NCI-H526 (cell line): ENCODE measurements at places on chromosomes 7 and 10.

- DNase-seq: no peak
Observed at GRCh38 chr10:18222866-18223265, 82.6 kb downstream of the CACNB2 start.

DNA sequence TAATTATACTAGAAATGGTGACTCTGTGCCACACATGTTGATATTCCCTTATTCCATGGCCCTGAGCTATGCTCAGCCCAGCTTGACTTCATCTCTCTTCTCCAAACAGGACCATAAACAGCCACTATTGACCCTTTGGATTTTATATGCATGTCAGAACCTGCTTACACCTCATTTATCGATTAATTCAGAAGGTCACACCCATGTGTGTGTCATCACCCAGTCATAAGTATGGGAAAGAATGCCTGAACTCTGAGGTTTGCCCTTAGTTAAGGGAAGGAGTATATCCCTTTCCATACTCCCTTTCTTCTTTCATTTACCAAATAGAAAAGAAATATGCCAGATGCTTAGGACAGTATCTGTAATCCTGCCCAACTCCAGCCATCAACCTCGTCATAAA, 602.3 kb downstream of the SORCS3 start:
- DNase-seq: no peak

- no peak for DNase-seq
Observed at GRCh38 chr10:68795886-68796532, 31.3 kb upstream of the STOX1 start.

DNA sequence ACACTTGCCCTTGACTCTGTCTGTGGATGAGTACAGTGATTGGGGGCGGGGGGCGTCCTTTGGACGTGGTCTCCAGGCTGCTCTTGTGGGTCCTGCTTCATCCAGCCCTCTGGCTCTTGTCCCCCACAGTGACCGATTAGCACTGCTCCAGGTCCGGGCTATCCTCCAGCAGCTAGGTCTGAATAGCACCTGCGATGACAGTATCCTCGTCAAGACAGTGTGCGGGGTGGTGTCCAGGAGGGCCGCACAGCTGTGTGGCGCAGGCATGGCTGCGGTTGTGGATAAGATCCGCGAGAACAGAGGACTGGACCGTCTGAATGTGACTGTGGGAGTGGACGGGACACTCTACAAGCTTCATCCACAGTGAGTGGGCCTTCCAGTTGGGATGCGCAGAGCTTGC, 18.3 kb downstream of the TACR2 start:
- no peak for DNase-seq

GRCh38 chr7:50304129-50304910, at the start of gene IKZF1:
Gene IKZF1 (plus strand): TSS chr7:50304716. CDS start chr7:50319062, 14,346 bp downstream.
- DNase-seq: peak; percentile 9

- no peak for DNase-seq
Observed at GRCh38 chr10:102406815-102407214, 11.3 kb downstream of the NFKB2 start.

- peak; percentile 22 for DNase-seq
Observed at GRCh38 chr10:59905731-59906416, 482 bp downstream of the CCDC6 start.

GRCh38 chr7:105352018-105352612, 36.6 kb downstream of the SRPK2 start:
- DNase-seq: peak; percentile 87

GRCh38 chr10:13183625-13184024, 22.3 kb downstream of the MCM10 start:
- DNase-seq: no peak

- DNase-seq: no peak
Observed at GRCh38 chr10:96325719-96326373, 21.6 kb downstream of the DNTT start.

GRCh38 chr10:24603333-24603732, 120.4 kb downstream of the ARHGAP21 start:
- no peak for DNase-seq

GRCh38 chr7:134985894-134986362, 380 bp upstream of the AGBL3 start:
- no peak for DNase-seq

GRCh38 chr7:80934321-80934720, 15.5 kb upstream of the SEMA3C start:
- DNase-seq: no peak

- DNase-seq: no peak
Observed at GRCh38 chr10:17645621-17646345, 1.8 kb downstream of the STAM start.

DNA sequence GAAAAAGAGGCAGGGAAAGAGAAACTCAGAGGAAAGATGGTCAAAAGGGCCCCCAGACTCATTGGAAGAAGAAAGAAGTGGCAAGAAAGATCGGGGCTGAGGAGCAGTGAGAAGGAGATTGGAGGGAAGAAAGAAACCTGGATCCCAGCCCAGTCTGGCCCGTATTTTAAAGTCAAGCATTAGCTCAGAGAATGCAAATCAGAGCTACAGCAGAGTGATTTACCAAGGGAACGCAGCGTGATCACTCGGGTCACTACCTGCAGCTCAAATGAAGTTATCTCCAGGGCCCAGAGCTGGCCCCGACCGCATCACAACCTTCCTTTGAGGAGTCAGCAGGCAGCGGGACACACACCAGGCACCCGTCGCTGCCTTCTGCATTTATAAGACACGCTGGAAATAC, 72.8 kb downstream of the CARD11 start:
- DNase-seq: peak; percentile 32

DNA sequence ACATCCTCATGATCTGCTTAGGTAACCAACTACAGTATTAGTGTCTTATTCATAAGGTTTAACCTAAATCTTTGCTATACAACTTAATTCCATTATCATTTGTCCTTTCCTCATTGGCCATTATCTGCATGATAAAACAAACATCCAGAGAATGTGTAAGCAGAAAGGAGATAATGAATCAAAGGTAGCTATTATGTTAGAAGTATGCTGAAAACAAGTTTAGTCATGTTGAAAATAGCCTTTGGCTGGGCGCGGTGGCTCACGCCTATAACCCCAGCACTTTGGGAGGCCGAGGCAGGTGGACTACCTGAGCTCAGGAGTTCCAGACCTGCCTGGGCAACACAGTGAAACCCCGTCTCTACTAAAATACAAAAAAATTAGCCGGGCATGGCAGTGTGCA, 78.2 kb downstream of the NT5C2 start:
- DNase-seq: no peak

DNA sequence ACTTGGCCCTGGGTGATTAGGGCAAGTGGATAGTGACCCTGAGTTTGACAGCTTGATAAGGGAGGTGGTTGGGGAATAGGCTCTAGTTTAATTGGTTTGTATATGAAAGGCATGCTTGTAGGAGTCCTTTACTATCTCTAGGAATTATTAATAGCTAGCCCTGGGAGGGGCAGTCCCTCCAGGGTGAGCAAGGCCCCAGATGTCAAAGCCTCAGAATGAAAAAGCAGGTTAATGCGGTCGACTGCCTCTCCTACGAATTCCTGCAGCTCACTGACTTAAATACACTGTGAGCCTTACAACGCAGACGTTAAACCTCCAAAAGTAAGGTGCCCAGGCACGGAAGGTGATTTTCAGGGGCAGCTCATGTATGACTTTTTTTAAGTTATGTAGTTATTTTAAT, 5.2 kb upstream of the BTBD16 start:
- DNase-seq: no peak

- no peak for DNase-seq
Observed at GRCh38 chr10:101132636-101133473, 1.8 kb downstream of the TLX1 start.

GRCh38 chr10:60203993-60204618, 185.6 kb downstream of the ANK3 start:
- DNase-seq: peak; percentile 23

DNA sequence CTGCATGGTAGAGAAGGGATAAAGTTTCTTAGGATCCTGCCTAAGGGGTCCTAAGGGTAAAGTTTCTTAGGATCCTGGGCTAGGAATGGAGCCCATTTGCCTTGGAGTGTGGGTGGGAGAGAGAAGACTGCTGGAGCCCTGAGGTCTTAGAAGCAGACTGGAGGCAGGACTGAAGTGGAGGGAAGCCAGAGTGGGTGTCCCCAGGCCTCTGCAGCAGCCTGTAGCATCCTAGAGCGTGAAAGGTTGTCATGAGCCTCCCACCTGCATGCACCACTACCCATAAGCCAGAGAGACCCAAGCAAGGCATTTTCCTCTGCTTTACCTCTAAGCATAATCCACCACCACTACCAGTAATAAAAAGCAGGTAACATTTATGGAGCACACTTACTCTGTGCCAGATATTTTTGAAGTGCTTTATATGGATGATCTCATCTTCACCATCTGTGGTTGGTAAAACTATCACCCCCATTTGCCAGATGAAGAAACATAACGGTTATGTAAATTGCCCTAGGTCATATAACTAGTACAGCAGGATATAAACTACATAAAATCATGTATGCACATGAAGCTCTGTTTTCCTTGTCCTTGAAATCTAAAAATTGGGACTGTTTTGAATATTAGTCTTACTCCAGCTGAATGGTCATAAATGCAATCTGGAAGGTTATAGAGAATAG, 103.5 kb upstream of the CCDC6 start:
- no peak for DNase-seq

GRCh38 chr10:7984896-7985295, 69.6 kb upstream of the GATA3 start:
- DNase-seq: no peak

DNA sequence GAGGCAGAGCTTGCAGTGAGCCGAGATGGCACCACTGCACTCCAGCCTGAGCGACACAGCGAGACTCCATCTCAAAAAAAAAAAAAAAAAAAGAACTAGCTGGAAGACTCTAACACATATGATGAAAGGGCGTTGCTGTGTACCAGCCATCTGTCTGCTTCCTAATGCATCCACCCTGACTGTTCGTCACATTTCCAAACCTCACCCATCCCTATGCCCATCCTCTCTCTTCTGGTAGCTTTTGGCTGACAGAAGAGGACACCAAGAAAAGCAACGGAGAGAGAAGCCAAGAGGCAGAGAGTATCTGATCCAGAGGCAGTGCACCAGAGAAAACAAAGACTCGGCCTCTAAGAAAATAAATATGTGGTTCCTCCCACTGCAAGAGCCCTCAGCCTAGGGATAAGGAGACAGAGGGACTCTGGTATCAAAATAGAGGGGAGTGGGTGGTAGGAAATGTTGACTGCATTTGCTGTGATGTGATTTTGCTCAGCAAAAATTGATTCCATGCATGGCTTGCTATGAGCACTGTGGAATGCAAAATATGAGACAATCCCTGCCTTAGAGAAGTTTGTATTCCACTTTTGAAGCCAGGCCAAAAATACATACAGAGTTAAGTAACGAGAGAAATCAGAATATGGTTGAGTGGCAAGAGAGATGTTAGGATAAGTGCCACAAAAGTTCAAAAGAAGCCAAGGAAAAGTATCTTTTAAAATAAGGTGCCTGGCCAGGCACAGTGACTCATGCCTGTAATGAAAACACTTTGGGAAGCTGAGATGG, 100.8 kb upstream of the STK17A start:
- no peak for DNase-seq
